ENCODE measurements at places on chromosomes 16 and 17. TPM values are rescaled to one million over a fixed set of nuclear protein-coding genes. Genes with fewer than 3 reads are reported as not detected.

HASPIN gene
- 0.82 TPM for total RNA-seq

COPRS gene
- total RNA-seq = 61.8 TPM

PROCA1 gene
- 5.1 TPM for total RNA-seq

KCNG4 gene
- total RNA-seq = not detected

ZSWIM7 gene
- total RNA-seq = 30.3 TPM

C17orf75 gene
- total RNA-seq = 39.0 TPM

SLFN13 gene
- total RNA-seq = 0.28 TPM

NLGN2 gene
- total RNA-seq = 18.7 TPM

HOXB3 gene
- total RNA-seq = 20.6 TPM

SEPTIN1 gene
- 3.8 TPM for total RNA-seq

CD7 gene
- 2.9 TPM for total RNA-seq

MINK1 gene
- total RNA-seq = 44.3 TPM

ZFP1 gene
- 8.7 TPM for total RNA-seq

KCNJ12 gene
- 2.9 TPM for total RNA-seq

GCGR gene
- 0.14 TPM for total RNA-seq

OTOP3 gene
- not detected for total RNA-seq

Measured in motor neuron (in vitro differentiated cells).